Body of pancreas (tissue), 4 donors: ENCODE measurements at places on chromosomes 12 and 14. TPM values are rescaled to one million over a fixed set of nuclear protein-coding genes. Genes with fewer than 3 reads are reported as not detected.

The AQP2 gene
- not detected for total RNA-seq

The APOF gene
- not detected for total RNA-seq

The PTCSC3 gene
- not detected for total RNA-seq

The STXBP6 gene
- total RNA-seq = 28.3 TPM

The KCNJ8 gene
- total RNA-seq = 26.2 TPM

The B4GALNT1 gene
- total RNA-seq = 0.78 TPM

The ZDHHC22 gene
- total RNA-seq = not detected

The AJUBA gene
- 15.8 TPM for total RNA-seq

The MIP gene
- total RNA-seq = not detected

The PIK3C2G gene
- 13.5 TPM for total RNA-seq

The FOXM1 gene
- total RNA-seq = not detected

The FRS2 gene
- total RNA-seq = 4.9 TPM

The FAM222A gene
- total RNA-seq = 16.2 TPM

The CCDC177 gene
- not detected for total RNA-seq

The TAS2R10 gene
- not detected for total RNA-seq

The LRP1 gene
- total RNA-seq = 162 TPM

The ABCC9 gene
- total RNA-seq = 13.2 TPM

The A2M gene
- total RNA-seq = 102 TPM

The PMEL gene
- total RNA-seq = 2.6 TPM

The CMTM5 gene
- total RNA-seq = not detected

The SIX6 gene
- not detected for total RNA-seq

The CLEC4E gene
- 0.33 TPM for total RNA-seq

The ACADS gene
- 33.5 TPM for total RNA-seq

The STYK1 gene
- total RNA-seq = not detected

The AQP6 gene
- not detected for total RNA-seq

The PMCH gene
- total RNA-seq = not detected

The OS9 gene
- total RNA-seq = 167 TPM

The ING4 gene
- total RNA-seq = 39.9 TPM

The KRT73 gene
- total RNA-seq = 1.3 TPM

The GPR33 gene
- not detected for total RNA-seq

The DYRK4 gene
- total RNA-seq = 7.9 TPM

The CD163L1 gene
- total RNA-seq = under 0.01 TPM

The MYL2 gene
- not detected for total RNA-seq

The TROAP gene
- total RNA-seq = not detected

The CCDC184 gene
- 0.26 TPM for total RNA-seq
